ENCODE measurements at places on chromosomes 4 and X.

DNA sequence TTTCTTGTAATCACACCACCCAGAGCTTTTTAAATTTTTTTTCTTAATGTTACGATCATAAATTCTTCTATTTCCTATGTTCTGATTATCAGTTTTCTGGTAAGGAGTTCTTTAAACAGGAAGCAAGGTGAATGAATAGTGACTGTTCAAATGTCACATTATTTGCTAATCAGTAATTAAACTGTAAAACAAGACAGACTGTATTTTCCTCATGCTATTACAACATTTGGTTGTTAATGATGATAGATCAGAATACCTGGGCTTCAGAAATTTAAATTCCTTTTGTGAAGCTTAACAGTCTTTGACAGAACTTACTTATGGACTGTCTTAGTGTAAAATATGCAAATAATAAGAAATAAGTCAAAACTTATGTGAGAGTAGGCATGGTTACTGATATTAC, 41.4 kb downstream of the CLCN3 start:
- no peak for DNase-seq

GRCh38 chr4:45518832-45519231, 605.0 kb downstream of the GABRG1 start:
- DNase-seq: no peak

DNA sequence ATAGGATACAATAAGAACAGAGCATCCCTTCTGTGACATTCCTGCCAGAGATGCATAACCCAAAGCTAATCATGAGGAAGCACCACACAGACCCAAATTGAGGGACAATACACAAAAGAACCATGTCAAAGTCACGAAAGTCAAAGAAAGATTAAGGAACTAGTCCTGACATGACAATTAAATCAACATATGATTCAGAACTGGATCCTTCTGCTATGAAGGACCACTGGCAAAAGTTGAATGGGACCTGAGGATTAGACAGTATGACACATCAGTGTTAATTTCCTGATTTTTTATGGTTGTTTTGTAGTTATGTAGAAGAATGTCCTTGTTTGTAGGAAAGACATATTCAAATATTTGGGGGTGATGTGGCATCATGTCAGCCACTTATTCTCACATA, 13.9 kb downstream of the ACOT9 start:
- DNase-seq: no peak

DNA sequence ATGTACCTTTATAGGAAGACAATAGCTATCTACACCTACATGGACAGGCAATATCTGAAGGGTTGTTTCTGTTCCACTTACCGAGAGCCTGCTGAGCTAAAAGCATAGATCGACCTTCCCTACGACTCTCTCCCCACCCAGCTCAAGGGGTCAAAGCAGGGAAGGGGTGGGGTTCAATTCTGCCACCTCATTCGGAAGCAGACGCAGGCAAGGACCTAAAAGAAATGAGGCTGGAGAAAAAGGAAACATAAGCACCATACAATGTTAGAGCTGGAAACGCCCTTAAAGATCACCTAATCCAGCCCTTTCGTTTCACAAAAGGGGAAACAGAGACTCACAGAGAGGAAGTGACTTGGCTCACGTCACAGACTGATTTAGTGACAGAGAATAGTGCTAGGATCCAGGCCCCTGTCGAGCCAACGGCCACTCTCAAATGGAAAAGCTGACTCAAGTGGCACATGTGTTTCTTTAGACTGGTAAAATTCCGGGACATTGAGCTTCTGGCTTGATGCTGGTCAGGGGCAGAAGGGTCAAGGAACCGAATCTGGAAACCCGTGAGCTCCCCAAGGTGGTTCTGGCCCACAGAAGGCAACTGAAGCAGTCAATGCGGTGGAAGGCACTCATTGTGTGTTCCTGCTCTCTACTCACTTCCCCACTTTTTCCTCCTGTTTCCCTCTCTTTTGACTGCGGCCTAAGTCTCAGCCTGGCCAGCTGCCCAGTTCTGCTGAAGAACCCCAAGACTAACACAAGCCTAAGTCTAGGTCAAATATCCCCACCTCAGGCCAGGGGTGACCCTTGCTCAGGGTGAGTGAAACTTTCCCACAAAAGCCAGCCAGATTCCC, 7.5 kb downstream of the SEPTIN6 start:
- no peak for DNase-seq

GRCh38 chr4:101806914-101807313, 16.4 kb downstream of the BANK1 start:
- no peak for DNase-seq

DNA sequence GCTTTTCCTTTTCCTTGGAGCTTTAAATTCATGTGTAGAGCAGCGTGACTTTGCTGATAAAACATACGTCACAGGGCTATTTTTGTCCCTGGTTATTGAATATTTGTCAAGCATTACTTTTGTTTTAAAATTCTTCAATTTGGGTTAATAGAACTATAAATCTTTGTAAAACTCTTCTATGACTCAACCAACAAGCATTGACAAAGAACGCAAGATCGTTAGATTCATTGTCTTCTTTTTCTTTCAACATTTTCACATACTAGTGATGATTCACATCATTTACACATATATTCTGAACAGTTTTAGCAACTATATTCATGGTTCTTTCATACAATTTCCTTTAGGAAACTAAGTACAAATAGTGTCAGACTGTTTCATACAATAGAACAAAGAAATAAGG, 72.0 kb upstream of the GPM6A start:
- DNase-seq: peak; percentile 7

DNA sequence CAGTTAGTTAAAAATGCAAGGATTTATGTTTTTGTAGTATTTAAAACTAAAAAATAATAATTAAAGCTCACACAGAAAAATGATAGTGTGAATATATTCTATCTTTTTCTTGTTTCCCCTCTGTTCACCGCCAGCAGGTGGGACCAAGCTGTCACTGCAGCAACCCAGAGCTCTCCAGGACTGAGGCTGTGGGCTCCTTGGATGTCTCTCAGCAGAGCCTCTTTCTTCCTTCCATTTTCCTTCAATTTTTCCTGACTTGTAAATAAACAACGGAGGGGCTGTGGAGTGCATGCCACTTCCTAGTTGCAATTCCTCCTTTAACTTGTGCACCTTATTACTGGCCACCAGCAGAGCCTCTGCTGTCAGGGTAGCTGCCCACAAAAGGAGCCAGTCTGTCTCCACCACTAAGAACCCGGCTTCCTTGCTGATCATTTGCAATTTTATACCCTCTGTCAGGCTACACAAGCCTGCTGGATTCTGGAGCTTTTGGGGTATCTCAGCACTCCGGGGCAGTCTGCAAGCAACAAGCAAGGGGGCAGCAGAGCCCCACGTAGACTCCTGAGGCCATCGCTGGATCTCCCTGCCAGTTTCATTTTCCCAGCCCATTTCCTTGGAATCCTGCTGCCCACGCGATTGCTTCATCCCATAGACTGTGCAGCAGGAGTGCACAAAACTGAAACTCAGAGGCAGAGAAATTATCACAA, 1467.4 kb downstream of the C4orf33 start:
- DNase-seq: peak; percentile 49

DNA sequence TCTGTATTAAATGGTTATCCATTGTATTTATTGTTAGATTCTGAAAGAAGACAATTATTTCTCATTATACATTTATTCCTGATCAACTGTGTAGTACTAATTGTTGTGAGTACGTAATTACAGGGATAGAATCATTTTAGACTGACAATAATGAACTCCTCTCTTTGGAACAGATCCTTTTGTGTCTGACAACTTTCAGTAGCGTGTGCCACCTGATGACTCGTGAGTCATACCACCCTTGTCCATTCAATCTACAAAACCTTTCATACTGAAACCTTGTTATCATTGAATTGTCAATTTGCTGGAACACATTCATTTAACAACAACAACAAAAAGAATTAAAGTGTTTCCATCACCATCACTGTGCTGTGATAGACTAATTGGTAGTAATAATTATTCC, 602.7 kb upstream of the PCDH7 start:
- no peak for DNase-seq

- no peak for DNase-seq
Observed at GRCh38 chr4:159051245-159052071, 51.4 kb upstream of the RAPGEF2 start.

DNA sequence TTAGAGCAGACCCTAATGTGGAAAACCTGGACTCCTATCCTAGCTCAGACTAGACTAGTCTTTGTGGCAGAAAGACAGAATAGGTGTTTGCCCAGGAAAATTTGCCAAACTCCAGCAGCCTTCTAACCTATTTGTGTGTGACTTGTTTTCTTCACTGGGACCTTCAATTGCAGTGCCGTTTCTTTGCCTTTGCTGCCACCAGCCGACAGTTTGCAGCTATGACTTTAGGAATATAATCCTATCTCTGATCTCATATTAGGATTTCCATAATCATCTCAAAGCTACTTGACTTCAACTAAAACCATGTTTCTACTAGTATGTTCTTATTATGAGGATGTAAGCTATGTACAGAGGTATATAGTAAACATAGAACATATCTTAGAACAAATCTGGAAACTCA, 60.2 kb upstream of the PGAM4 start:
- peak; percentile 32 for DNase-seq

GRCh38 chr4:125313989-125314667, 627 bp upstream of the FAT4 start:
- DNase-seq: no peak

- no peak for DNase-seq
Observed at GRCh38 chr4:183299464-183299863, 20.6 kb downstream of the CLDN22 start.

GRCh38 chrX:95885074-95885473, 799.6 kb upstream of the DIAPH2 start:
- no peak for DNase-seq

- no peak for DNase-seq
Observed at GRCh38 chrX:112094729-112095128, 12.2 kb upstream of the TRPC5 start.

- no peak for DNase-seq
Observed at GRCh38 chr4:33722254-33722653, 2522.1 kb downstream of the ARAP2 start.

DNA sequence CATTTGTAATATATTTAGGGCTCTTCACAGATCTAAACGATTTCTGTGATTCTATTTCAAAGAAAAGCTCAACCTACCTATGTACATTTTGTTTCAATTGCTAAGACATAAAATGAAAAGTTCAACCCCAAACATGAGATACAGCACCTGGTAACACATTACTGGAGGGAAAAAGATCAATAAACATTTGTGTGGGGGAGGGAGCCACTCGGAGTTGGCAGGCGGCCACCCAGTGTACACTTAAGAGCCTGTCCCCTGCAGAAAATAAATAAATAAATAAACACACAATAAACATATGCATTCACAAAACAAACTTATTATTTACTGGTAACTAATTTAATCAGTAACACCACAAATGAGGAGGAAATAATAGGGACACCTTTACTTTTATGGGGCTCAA, 19.3 kb downstream of the PRSS48 start:
- no peak for DNase-seq

GRCh38 chr4:165433529-165433928, 54.7 kb downstream of the CPE start:
- DNase-seq: no peak

DNA sequence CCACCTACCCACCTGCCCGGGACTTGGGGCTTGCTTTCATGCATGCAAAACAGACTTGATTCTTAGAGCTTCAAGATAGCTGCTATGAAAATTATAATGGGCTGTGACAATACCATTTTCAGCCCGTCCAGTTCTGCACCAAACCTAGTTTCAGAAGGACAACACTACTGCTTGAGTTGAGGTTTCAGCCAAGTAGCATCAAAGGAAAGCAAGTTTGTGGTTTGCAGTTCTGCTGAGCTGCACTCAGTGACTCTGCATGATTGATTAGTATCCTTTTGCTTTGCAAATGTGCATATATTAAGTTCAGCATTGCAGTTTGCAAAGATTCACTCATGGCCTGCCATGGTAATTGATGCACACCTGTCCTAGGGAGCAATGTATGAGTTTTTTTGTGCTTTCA, 442.7 kb downstream of the RPA4 start:
- no peak for DNase-seq

GRCh38 chr4:169079942-169080827, 70.1 kb upstream of the CBR4 start:
- DNase-seq: no peak

- no peak for DNase-seq
Observed at GRCh38 chrX:46820391-46821100, 16.3 kb upstream of the RP2 start.

GRCh38 chr4:70437197-70437596, 34.8 kb upstream of the MUC7 start:
- DNase-seq: no peak

DNA sequence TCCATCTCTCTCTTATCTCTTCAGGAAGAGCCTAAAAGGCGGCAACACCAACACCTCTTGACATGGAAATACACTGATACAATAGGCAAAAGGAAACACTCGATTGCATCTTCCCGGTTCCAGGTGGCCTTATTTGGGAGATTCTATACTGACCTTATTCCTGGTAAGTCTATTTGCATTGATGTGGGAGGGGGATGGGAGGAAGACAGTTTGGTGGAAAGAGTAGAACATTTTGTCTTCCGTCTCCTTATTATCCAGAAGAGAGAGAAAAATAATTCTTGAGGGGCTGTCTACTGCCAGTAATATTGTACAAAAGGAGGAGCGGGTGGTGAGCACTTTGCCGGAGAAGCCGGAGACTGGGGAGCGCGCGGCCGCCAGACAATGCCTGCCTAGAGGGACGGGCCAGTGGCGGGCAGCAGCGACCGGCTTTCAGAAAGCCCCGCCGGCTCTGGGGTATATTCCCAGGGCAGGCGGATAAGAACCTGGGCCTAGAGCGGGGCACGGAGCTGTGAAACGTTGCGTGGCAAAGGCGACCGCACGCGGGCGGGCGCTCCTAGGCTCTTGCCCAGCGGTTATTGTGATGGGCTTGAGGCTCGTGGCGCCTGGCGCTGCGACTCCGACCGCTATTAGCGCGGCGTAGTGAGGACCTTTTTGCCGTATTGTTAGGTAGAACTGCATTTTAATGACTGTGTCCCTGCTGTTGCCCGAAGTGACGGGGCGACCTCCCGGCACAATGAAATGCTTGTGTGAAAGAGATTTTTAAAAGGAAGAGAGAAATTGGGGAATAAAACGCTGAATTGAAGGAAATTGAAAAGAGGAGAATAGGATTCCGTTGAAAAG, 518 bp downstream of the PRDM8 start:
- DNase-seq: no peak

GRCh38 chrX:155673338-155673737, 60.6 kb upstream of the TMLHE start:
- DNase-seq: no peak

GRCh38 chr4:159077702-159078495, 25.0 kb upstream of the RAPGEF2 start:
- DNase-seq: peak; percentile 17

Measured in urothelium cell line (cell line).